AG09319 (cell line): ENCODE measurements at places on chromosomes 1 and 21.

DNA sequence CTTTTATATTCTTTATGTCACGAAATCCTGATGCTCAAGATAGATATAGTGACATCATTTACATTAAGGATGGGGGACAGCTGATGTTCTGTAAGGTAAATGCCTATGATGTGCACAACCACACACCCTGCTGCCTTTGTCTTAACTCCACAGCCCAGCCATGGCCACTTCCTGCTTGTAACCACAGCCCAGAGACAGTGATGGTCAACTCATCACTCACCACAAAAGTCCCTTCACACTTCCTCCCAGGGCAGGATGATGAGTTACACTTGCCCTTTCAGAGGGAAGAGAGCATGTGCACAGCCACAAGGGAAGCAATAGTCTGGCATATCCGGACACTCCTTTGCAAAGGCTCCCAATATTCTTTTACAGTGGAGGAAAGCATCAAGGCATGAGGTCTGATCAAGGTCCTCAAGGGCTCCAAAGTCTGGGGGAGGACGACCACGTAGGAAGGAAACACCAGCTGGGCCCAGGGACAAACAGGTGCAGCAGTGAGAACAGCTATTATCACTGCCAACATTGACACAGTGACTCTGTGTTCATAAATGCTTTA, 53.8 kb downstream of the PLPP3 start:
- no peak for DNase-seq

GRCh38 chr1:168287237-168287664, 6.6 kb downstream of the TBX19 start:
- DNase-seq = no peak

- no peak for DNase-seq
Measured at GRCh38 chr1:104132382-104132973, 382.8 kb downstream of the AMY1C start.

- DNase-seq = no peak
Measured at GRCh38 chr1:51851882-51852396, 26.6 kb downstream of the NRDC start.

DNA sequence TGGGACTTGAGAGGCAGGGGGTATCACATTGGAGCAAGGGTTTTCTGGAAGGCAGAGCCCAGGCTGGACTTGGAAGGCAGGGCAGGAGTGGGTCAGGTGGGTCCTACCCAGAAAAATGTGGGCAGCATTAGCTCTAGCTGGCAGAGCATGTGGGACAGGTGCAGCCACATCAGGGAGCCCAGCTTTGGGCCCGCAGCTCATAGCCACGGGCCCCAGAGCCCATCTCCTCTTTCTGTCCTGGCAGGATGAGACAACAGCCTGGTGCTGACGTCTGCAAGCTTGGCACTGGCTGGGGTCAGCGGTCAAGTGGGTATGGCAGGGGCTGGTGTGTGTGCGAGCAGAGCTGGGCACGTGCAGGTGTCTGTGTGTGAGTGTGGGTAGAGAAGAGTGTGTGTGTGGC, 154.7 kb downstream of the GRIK3 start:
- no peak for DNase-seq

DNA sequence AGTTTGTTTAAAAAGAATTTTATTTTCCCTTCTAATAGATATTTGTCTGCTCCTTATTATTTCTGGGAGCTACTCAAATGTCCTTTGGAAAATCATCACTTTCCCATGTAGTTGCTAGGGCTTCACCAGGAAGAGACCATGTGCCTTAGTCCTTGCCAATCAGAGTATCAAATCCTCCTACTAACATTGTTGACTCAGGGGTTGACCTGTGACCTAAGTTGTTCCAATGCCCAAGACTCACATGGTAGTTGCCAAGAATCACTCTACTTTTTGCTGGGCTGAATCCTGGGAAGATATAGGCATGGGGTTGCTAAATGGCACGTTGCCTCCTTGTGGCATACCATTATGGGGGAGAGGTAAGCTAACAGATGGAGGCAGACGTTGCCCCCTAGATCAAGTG, 58.2 kb upstream of the FOXD3 start:
- DNase-seq = no peak
